Vagina (tissue), 2 donors: ENCODE measurements at places on chromosomes 3 and 15. TPM values are rescaled to one million over a fixed set of nuclear protein-coding genes. Genes with fewer than 3 reads are reported as not detected.

DNA sequence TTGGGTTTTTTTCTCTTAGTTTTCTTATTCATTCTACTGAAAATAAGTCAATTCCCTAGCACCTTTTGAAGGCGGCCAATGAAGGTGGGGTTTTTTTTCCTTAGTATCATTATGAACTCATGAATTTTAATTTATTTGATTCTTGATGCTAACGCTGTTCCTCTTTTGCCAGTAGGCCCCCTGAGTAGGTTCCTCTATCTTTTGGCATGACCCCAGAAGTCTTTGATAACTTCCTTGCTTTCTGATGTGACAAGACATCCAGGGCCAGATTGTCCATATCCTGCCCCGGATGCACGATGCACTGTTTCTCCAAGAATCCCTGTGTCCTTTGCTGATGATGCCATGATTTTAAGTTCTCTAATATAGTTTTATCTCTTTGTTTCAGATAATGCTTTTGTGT lies 20.6 kb downstream of the LRRK1 start:
- no peaks in the 10 kb centered on the region for H3K36me3 ChIP-seq
- no peak overlapping the region for H3K27ac ChIP-seq
- H3K4me1 ChIP-seq, result peaks cover 14% of the 10 kb centered on the region
- H3K4me3 ChIP-seq, result no peak overlapping the region
- DNase-seq, result no peak

- DNase-seq, result peak; percentile 42
- H3K27me3 ChIP-seq, result no peaks in the 10 kb centered on the region
- H3K4me3 ChIP-seq, result no peak overlapping the region
- no peaks in the 10 kb centered on the region for H3K36me3 ChIP-seq
- no peaks in the 10 kb centered on the region for H3K4me1 ChIP-seq
- no peak overlapping the region for H3K27ac ChIP-seq
Measured at GRCh38 chr3:65878831-65879230, 159.9 kb downstream of the MAGI1 start.

DNA sequence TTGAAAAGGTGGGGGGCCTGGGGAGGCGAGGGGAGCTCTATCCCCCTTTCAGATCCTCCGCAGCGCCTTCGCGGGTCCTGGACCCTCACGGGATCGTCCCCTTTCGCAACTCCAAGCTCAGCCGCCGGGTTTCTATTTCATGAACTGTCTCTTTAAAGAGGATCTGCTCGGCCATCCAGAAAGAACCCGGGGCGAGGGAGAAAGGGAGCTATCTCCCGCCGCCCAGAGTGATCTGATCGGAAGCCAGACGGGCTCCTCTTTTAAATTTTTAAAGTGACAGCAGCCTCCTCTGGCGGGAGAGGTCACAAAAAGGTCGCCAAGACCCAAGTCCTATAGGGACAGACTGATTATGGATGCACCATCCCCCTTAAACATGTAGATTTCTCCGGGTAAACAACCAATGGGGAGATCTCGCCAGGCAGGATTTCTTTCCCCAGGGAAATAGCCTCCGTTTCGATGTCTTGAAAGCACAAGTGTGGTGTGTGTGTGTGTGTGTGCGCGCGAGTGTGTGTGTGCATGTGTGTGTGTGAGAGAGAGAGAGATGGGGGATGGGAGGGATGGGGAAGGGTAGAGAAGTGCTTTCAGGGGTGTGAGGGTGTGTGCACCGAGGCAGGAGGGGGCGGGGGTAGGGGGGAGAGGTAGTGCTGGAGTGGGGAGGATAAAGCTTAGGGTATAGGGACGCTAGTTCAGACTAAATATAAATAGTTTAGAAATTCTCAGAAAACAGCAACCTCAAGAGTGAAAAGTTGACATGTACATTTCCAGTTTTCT lies 516.1 kb downstream of the MECOM start:
- H3K27ac ChIP-seq, result peak overlapping the region; percentile 61
- H3K27me3 ChIP-seq, result peaks cover 4% of the 10 kb centered on the region
- no peaks in the 10 kb centered on the region for H3K36me3 ChIP-seq
- no peak for DNase-seq
- H3K4me3 ChIP-seq, result peak overlapping the region; percentile 42

CCDC39 gene
- not detected for total RNA-seq

ARNT2 gene
- 8.1 TPM for total RNA-seq

SAXO2 gene
- not detected for total RNA-seq

SOX2 gene
- 2.9 TPM for total RNA-seq

SLC9C1 gene
- total RNA-seq, result not detected

GRAMD1C gene
- 9.6 TPM for total RNA-seq
